ENCODE measurements at places on chromosomes 6 and 20.

DNA sequence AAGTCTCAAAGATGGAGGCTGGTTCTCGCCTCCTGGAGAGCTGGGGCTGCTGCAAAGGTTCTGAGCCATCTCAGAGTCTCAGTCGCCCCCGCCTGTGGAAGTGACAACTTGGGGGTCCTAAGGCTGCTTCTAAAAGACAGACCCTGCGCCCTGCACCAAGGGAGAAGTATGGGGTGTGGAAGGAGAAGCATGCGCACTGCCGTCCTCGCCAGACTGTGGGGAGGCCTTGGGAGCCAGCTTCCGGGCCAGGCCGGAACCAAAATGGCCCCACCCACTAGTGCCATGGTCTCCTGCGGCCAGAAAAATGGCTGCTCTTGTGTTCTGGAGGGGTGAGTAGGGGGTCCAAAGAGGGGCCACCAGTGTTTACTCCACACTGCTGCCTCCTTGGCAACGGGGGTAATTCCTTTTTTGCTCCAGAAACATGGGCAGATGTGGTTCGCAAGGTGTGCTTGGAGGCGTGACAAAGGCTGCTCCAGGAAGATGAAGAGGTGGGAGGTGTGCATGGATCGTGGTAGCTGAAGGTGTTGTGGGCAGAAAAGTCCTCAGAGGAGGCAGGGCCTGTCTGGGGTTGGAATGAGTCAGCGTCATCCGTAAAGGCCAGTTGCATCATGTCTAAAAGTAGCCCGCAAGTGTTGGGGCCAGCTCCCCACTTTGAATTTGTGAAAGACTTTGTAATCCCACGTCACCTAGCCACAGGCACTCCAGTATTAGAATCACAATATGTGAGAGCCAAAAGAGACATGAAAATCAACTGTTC is 329.8 kb upstream of the SOX4 start:
- peak; percentile 55 for DNase-seq

DNA sequence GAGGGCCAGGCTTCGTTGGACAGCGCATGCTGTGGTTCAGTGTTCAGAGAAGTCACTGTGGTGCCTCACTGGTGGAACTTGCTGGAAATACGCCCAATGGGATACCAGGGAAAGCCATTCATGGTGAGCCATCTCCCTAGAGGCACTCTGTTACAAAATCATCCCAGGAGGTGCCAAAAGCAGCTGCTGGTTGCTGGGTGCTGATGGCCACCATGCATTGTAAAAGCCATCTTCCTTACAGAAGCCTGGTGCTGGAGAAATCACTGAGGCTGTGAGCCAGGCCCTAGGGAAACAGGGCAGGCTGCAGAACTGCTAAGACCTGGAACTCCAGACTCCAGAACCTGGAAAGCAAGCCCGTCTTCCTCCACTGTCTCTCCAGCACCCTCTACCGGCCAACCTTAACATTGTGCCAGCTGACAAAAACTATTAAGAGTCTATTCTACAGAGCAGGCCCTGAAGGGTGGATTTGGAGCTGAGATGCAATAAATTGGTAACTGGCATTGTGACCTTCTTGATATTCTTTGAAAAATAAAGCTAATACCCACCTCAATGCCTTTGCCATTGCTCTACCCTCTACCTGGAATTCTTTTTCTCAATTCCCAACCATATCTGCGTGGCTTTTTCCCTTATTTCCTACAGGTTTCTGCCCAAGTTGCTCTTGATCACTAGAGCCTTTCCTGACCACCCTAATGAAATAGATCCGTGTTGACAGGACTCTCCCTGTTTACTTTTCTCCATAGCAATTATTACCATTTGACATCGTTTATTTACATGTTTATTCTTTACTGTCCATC is 18.5 kb downstream of the SNRPB start:
- peak; percentile 76 for DNase-seq

DNA sequence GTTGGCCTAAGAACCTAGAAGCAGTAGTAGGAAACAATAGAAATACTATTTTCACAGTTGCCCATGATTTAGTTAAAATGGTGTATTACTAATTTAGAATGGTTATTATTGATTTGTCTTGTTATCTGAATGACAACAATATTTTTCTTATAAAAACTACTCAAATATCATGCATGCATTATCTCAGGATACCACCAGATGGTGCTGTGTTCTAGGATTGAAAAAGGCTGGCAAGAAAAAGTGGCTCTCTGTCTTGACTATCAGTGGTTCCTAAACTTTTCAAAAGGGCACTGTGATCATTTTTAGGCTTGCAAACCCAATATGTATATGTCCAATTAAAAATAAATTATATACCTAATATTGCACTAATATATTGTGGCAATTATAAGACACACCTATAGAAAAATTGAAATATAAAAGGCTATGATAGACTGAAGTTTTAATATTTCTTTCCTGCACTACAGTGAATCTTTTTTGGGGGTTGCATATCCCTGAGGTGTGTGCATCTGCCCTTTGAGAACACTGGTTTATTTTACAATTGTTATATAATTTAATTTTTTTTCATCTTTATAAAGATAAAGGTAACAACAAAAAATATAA is 131.7 kb upstream of the MLIP start:
- DNase-seq = peak; percentile 52

- no peak for DNase-seq
Observed at GRCh38 chr20:37262505-37262904, 891 bp upstream of the GHRH start.

DNA sequence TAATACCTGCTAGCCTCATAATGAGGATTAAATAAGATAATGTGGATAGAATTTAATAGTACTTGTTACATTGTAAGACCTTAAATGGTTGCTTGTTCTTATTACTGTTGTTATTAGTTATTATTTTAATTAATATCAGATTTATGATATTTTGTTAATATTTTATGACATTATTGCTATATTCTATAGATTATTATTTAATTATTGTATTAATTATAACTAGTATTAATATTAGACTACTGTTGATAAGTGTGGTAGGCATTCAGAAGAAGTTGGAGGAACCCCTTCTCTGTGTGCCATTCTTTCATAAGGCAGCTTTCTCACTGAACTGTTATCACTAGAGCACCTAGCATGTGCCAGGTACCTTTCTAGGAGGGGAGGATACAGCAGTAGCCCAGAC is 2.6 kb upstream of the NEDD9 start:
- DNase-seq = no peak

DNA sequence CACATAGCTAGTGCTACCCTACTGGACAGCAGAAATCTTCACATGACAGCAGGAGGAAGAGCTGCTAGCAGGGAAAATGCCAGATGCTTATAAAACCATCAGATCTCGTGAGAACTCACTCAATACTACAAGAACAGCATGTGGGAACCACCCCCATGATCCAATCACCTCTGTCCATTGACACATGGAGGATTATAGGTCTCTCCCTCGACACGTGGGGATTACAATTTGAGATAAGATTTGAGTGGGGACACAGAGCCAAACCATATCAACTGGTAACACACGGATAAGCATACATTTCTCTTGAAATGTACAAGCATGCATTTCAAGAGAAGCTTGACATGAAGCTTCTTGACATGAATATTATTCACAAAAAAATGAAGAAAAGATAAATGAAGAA is 64.1 kb downstream of the MMS22L start:
- DNase-seq = no peak

DNA sequence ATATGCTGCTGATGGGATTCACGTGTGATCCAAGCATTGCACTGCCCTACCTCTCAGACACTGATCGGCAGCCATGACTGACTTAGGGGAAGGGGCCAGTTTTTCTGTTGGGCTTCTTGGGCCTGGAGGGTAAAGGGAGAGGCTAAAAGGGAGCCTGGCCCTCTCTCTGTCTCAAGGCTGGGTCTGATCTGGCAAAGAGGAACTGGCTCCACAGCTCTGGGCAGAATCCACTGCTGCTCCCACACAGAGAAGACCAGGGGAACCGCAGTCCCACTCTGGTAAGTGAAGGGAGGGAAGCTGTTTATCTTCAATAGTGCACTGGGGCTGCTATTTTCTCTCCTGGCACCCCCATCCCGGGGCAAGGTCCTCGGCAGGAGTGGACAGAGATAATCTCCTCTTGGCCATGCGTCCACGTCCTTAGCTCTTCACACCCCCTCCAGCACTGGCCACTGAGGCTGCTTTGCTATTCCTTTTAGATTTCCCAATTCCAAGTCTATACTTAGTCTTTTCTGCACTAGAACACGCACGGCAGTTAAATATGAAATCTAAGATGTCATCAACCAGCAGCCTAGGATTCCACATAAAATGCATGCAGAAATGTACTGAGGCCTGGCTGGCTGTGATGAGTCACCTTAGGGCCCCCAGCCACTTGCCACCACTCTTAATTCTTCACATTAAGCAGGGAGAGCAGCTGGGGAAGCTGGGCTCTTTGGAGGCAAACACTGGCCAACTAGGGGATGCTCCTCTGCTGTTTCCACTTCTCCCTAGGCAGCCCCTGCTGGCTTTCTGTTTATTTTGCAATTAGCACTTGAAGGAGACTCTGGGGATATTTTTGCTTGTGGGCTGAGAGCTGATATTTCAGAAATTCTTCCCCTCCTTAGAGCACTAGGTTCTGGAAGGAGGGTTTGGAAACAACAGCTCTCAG is 87.8 kb upstream of the ARMC2 start:
- no peak for DNase-seq

DNA sequence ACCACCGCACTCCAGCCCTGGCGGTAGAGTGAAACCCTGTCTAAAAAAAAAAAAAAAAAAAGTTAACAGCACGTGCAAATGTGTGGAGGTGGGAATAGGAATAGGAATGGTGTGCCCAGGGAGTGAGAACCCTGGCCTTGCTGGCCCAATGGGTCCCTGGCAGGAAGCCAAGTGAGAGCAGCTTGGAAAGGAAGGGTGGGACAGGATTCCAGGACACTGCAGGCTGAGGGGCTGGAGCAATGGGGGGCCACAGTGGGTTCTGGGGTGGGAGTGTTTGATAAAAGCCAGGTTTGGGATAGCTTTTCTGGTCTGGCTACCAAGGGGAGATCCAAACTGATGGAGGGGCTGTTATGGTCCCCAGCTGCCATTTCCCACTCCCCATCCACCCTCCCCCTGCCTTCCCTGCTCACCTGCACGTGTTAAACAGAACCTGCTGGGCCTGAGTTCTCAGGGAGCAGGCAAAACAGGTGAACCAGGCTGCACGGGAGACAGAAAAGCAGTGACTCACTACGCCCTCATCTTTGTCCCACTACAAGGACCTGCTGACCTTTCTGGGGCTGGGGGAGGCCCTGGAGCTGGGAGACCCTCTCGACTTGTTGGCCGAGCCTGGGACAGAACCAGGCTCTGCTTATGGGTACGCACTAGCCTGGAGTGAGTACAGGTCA is 3.3 kb downstream of the SUN5 start:
- no peak for DNase-seq

DNA sequence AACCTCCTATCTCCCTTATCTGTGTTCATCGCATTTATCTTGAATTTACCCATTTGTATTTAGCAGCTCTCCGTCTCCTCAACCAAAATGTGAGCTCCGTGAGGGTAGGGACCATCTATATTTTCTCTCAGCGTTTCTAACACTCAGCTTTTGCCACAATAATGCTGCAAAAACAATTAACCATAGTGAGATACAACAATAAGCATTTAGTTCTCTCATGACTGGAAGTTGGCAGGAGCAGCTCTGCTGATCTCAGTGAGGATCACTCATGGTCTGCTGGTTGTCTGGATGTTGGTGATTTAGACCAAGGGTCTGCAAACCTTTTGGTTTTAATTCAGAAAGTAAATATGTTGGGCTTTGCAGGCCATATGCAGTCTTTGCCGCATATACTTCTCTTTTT is 394.8 kb upstream of the RNF217 start:
- no peak for DNase-seq

DNA sequence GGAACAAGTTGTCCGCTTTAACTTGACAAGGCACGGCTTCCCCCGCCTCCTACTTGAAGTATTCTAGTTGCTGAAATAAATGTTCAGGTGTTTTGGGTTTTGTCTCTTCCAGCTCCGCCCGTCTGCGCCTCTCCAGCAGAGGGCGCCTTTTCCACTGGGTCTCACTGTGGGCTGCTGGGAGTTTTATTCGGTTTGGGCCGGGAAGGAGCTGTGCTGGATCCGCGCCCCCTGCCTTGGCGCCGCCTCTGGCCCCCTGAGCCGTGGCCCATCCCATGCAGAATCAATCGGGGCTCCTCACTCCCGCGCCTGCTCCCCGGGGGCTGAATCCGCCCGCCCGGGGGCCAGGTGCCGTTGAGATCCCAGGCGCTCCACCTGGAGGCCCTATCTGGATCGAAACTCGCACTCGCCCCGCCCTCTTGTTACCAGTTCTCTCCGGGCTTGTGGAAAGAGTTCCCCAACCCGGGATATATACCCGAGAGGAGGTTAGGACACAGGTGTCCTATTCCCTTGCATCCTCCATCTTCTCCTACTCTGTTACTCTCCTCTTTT is 51.0 kb upstream of the TCF21 start:
- peak; percentile 85 for DNase-seq

DNA sequence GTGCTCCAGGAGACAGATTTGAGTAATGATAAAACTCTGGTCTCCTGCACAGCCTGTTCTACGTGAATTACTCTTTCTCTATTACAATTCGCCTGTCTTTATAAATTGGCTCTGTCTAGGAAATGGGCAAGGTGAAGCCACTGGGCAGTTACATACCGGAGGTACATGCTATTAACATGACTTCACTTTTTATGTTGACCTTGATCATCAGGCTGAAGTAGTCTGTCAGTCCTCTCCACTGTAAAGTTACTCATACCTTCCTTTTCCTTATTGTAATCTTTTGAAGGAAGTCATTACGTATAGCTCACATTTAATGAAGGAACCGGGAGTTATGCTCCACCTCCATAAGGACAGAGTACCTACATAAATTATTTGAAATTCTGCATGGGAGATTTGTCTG is 19.9 kb upstream of the KHDC1 start:
- DNase-seq = no peak

GRCh38 chr6:4153514-4153985 is 18.2 kb upstream of the ECI2 start:
- no peak for DNase-seq

Measured in HEK293T (cell line).